Esophagus squamous epithelium (tissue), 5 donors: ENCODE measurements at places on chromosomes 3 and 15. TPM values are rescaled to one million over a fixed set of nuclear protein-coding genes. Genes with fewer than 3 reads are reported as not detected.

Gene THPO
- not detected for total RNA-seq

Gene HSPBAP1
- total RNA-seq, result 13.9 TPM

Gene CAND2
- total RNA-seq, result 0.61 TPM

Gene ANKRD63
- total RNA-seq, result not detected

Gene CCNL1
- 185 TPM for total RNA-seq

Gene GPR15
- 2.7 TPM for total RNA-seq

Gene RFC4
- 6.6 TPM for total RNA-seq

Gene PPARG
- total RNA-seq, result 13.8 TPM

Gene WDR53
- total RNA-seq, result 12.6 TPM

Gene MYEF2
- total RNA-seq, result 0.62 TPM

Gene MFGE8
- total RNA-seq, result 186 TPM

Gene CAPN3
- 8.8 TPM for total RNA-seq

Gene SETD2
- 27.2 TPM for total RNA-seq

Gene TRANK1
- 2.5 TPM for total RNA-seq

Gene ATG7
- total RNA-seq, result 37.9 TPM

Gene ALDH1A3
- 39.3 TPM for total RNA-seq

Gene INTS14
- total RNA-seq, result 26.9 TPM

Gene KCNAB1
- total RNA-seq, result 0.40 TPM

Gene EPHB3
- total RNA-seq, result 21.2 TPM

Gene FETUB
- 23.3 TPM for total RNA-seq

Gene SAMD7
- not detected for total RNA-seq

Gene GOLGA6D
- total RNA-seq, result not detected

Gene CAMK2N2
- total RNA-seq, result not detected

Gene GRIP2
- 0.23 TPM for total RNA-seq

Gene CTXN2
- not detected for total RNA-seq

Gene SLC51B
- total RNA-seq, result not detected

Gene ITIH1
- not detected for total RNA-seq

Gene SUCLG2
- total RNA-seq, result 55.4 TPM

Gene BRPF1
- total RNA-seq, result 15.9 TPM

Gene CEMIP
- 6.2 TPM for total RNA-seq

Gene FSD2
- total RNA-seq, result not detected

Gene FBXW12
- not detected for total RNA-seq
